ENCODE measurements at places on chromosomes 4 and X.

- DNase-seq = no peak
These were observed 357.8 kb upstream of the SLC7A11 start for GRCh38 chr4:138599965-138600364.

- no peak for DNase-seq
These were observed 28.6 kb downstream of the FAM241A start for GRCh38 chr4:112173593-112174558.

DNA sequence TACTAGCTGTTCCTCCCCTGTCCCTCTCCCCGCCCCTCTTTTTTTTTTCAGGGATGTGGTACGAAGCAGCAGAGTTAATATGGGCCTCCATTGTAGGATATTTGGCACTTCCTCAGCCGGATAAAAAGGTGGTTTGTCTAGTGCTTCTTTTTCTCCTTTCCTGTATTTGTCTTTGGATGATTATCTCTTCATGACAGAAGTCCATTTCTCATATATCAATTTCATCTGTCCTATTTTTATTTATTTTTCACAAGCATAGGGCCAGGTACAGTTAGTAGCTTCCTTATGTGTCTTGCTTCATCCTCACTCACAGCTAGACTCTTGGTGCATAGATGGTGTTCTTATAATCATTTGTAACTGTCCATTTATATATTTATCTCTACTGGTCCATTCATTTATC lies 89.6 kb downstream of the NEUROG2 start:
- no peak for DNase-seq

DNA sequence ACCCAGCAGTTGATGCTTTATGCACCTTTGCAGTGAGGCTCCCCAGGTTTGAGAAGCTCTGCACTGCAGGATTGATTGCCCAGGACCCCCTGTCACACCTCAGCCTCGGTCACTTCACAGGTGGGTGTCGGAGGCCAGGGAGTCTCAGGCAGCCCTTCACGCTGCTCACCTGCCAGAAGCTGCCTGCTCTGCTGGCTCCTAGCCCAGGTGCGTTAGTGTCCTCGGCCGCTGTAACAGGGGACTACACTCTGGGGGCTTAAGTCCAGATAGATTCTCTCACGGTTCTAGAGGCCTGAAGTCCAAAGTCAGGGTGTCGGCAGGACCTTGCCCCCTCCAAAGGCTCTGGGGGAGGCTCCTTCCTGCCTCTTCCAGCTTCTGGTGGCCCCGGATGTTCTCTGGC lies 79.9 kb downstream of the CPZ start:
- no peak for DNase-seq

GRCh38 chrX:127879585-127879984 lies 172.6 kb downstream of the ACTRT1 start:
- DNase-seq = no peak

Measured in activated T-helper 1 cell treated with Interleukin-2 at 50 U/mL for 16 hours (primary cell).